ENCODE measurements at places on chromosomes 16 and 17. TPM values are rescaled to one million over a fixed set of nuclear protein-coding genes. Genes with fewer than 3 reads are reported as not detected.

GRCh38 chr16:47477679-47478078 lies 16.5 kb downstream of the PHKB start:
- no peaks in the 10 kb centered on the region for H3K27me3 ChIP-seq
- no peak for DNase-seq
- no peaks in the 10 kb centered on the region for H3K4me1 ChIP-seq
- no peaks in the 10 kb centered on the region for H3K36me3 ChIP-seq
- H3K4me3 ChIP-seq = no peak overlapping the region
- no peak overlapping the region for H3K27ac ChIP-seq

- no peak for DNase-seq
- H3K27ac ChIP-seq = no peak overlapping the region
- no peak overlapping the region for H3K4me3 ChIP-seq
- peaks cover 18% of the 10 kb centered on the region for H3K4me1 ChIP-seq
Observed at GRCh38 chr16:3640632-3641501, 13.6 kb upstream of the DNASE1 start.

GRCh38 chr17:6660805-6661463 lies 9.4 kb downstream of the C17orf100 start:
- no peaks in the 10 kb centered on the region for H3K36me3 ChIP-seq
- H3K4me3 ChIP-seq = no peak overlapping the region
- DNase-seq = no peak
- no peak overlapping the region for H3K27ac ChIP-seq
- peaks cover 3% of the 10 kb centered on the region for H3K27me3 ChIP-seq

- no peak overlapping the region for H3K27ac ChIP-seq
- no peaks in the 10 kb centered on the region for H3K27me3 ChIP-seq
- no peak overlapping the region for H3K4me3 ChIP-seq
- no peaks in the 10 kb centered on the region for H3K4me1 ChIP-seq
Observed at GRCh38 chr17:18144855-18145254, 36.3 kb downstream of the MYO15A start.

DNA sequence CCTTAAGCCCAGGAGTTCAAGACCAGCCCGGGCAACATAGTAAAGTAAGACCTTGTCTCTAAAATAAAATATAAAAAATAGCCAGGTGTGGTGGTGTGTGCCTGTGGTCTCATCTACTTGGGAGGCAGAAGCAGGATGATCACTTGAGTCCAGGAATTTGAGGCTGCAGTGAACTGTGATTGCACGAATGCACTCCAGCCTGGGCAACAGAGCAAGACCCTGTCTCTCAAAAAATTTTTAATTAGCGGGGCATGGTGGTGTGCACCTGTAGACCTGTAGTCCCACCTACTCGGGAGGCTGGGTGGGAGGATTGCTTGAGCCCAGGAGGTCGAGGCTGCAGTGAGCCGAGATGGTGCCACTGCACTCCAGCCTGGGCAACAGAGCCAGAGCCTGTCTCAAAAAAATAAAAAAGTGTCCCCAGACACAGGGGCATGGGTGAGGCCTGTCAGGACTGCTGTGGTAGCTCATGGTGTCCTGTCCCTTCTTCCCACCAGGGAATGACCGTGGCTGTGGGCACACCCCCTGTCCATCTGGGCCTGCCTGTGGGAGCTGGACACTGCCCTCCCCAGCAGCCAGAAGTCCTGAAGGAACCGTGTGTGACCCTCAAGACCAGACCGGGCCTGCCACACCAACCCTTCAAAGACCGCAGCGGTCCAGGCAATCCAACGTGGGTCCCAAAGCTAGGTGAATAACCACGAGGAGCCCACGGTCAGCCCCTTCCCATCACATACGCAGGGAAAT lies 30.8 kb upstream of the GAA start:
- peak overlapping the region; percentile 88 for H3K27ac ChIP-seq
- peaks cover 34% of the 10 kb centered on the region for H3K4me1 ChIP-seq
- H3K36me3 ChIP-seq = no peaks in the 10 kb centered on the region
- peak overlapping the region; percentile 25 for H3K4me3 ChIP-seq

GRCh38 chr17:41683441-41684007 lies 5.2 kb upstream of the EIF1 start:
- H3K36me3 ChIP-seq = no peaks in the 10 kb centered on the region
- H3K4me1 ChIP-seq = peaks cover 12% of the 10 kb centered on the region
- DNase-seq = no peak
- H3K27ac ChIP-seq = no peak overlapping the region
- no peaks in the 10 kb centered on the region for H3K27me3 ChIP-seq

Gene FBXW10B
- total RNA-seq = 0.54 TPM

DNA sequence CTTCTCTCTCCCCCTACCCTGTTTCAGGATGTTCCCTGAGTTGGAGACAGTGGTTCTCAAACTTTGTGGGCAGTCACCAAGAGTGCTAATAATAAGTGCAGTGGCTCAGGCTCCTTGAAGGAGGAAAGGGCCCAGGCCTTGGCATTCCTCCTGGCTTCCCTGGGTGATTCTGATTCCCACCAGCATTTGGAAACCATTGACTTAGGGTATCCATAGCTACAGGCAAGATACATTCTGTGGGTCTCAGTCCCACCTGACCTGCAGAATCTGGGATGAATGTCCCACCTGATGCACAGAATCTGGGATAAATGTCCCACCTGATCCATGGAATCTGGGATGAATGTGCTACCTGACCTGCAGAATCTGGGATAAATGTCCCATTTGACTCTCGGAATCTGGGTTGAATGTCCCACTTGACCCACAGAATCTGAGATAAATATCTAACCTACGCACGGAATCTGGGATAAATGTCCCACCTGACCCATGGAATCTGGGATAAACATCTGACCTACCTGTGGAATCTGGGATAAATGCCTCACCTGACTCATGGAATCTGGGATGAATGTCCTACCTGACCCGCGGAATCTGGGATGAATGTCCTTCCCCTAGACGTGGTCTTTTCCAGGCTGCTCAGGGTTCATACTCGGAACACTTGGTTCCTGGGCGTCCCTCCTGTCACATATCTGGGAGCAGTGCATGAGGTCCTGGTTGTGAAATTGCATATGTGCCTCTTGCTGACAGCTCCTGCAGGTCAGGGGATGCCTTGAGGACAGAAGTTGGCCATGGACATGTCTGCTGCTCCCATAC lies 136.7 kb upstream of the HS3ST2 start:
- H3K27ac ChIP-seq = no peak overlapping the region
- H3K27me3 ChIP-seq = peaks cover 39% of the 10 kb centered on the region
- no peaks in the 10 kb centered on the region for H3K36me3 ChIP-seq
- H3K4me1 ChIP-seq = no peaks in the 10 kb centered on the region
- H3K4me3 ChIP-seq = no peak overlapping the region

DNA sequence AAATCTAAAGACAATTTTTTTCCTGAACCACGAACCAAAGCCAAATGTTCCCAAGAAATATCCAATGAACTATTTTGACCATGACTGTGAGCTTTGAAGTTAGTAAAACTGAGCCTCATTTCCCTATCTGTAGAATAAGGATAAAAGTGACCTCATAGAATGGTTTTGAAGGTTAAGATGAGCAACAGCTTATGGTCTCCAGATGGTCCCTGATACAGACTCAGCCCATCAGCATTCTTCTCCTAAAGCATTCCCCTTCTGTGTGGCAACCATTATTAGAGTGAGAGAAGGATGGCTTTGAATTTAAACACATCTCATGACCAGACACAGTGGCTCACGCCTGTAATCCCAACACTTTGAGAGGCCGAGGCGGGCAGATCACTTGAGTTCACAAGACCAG lies 70.1 kb downstream of the COPRS start:
- H3K4me1 ChIP-seq = no peaks in the 10 kb centered on the region
- H3K36me3 ChIP-seq = no peaks in the 10 kb centered on the region
- no peaks in the 10 kb centered on the region for H3K27me3 ChIP-seq
- H3K27ac ChIP-seq = no peak overlapping the region
- DNase-seq = no peak

- no peak overlapping the region for H3K27ac ChIP-seq
- no peaks in the 10 kb centered on the region for H3K36me3 ChIP-seq
- no peak for DNase-seq
- no peaks in the 10 kb centered on the region for H3K4me1 ChIP-seq
Observed at GRCh38 chr16:53829186-53829747, 125.3 kb downstream of the FTO start.

GRCh38 chr17:61598014-61598413 lies 7.0 kb upstream of the NACA2 start:
- peaks cover 13% of the 10 kb centered on the region for H3K27me3 ChIP-seq
- H3K27ac ChIP-seq = no peak overlapping the region
- DNase-seq = no peak
- H3K4me1 ChIP-seq = no peaks in the 10 kb centered on the region

- DNase-seq = no peak
- H3K27ac ChIP-seq = no peak overlapping the region
- H3K4me1 ChIP-seq = peaks cover 12% of the 10 kb centered on the region
- H3K27me3 ChIP-seq = no peaks in the 10 kb centered on the region
Observed at GRCh38 chr17:83155128-83156121, 76.0 kb downstream of the METRNL start.

- H3K4me1 ChIP-seq = no peaks in the 10 kb centered on the region
- H3K27me3 ChIP-seq = no peaks in the 10 kb centered on the region
- no peaks in the 10 kb centered on the region for H3K36me3 ChIP-seq
- DNase-seq = no peak
Observed at GRCh38 chr16:67456391-67457081, 24.4 kb downstream of the ATP6V0D1 start.

GRCh38 chr16:30457743-30458560 lies 12.3 kb upstream of the SEPHS2 start:
- no peak overlapping the region for H3K27ac ChIP-seq
- H3K4me3 ChIP-seq = no peak overlapping the region
- no peak for DNase-seq

DNA sequence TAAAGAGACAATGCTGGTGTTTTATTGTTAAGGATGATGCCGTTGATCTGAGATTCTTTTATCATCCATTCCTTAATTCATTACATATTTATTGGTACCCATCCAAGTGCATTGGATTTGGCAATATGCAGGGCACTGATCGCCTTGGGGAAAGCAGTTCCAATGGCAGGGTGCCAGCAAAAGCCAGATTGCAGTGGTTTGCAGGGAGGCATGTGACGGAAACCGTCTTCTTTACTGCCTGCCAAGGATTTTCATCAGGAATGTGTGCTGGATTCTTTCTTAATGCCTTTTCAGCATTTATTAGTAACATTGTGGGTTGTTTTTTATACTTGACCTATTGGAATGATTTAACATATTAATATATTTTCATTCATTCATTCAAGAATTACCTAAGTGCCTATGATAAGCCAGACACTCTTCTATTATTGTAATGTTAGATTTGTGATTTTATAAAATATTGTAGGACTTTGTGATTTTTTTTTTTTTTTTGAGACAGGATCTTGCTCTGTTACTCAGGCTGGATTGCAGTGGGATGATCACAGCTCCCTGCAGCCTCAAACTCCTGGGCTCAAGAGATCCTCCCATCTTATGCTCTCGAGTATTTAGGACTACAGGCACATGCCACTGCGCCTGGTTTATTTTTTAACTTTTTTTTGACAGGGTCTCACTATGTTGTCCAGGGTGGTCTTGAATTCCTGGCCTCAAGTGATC lies 93.4 kb upstream of the TNRC6A start:
- H3K36me3 ChIP-seq = no peaks in the 10 kb centered on the region
- peak overlapping the region; percentile 73 for H3K27ac ChIP-seq
- peaks cover 13% of the 10 kb centered on the region for H3K4me1 ChIP-seq
- H3K27me3 ChIP-seq = no peaks in the 10 kb centered on the region
- DNase-seq = peak; percentile 32

DNA sequence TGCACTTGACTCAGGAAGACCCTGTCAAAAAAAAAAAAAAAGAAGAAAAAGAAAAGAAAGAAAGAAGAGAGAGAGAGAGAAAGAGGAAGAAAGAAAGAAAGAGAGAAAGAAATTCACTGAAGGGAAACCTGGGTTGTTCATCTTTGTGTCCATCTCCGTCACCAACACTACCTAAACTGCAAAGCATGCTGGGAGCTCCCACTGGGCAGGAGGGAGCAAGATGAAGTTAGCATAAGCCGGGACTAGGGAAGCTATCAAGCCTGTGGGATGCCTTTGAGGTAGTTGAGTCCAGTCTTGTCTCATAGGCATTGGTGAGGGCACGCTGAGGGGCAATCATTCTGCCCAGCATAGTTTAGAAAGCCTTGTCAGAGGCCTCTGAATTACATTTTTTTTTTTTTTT lies 7.6 kb upstream of the CBFB start:
- no peak overlapping the region for H3K4me3 ChIP-seq
- no peak for DNase-seq
- H3K4me1 ChIP-seq = peaks cover 3% of the 10 kb centered on the region
- no peaks in the 10 kb centered on the region for H3K36me3 ChIP-seq

Gene ALDOC
- 13.4 TPM for total RNA-seq

Gene UBALD1
- total RNA-seq = 29.9 TPM

DNA sequence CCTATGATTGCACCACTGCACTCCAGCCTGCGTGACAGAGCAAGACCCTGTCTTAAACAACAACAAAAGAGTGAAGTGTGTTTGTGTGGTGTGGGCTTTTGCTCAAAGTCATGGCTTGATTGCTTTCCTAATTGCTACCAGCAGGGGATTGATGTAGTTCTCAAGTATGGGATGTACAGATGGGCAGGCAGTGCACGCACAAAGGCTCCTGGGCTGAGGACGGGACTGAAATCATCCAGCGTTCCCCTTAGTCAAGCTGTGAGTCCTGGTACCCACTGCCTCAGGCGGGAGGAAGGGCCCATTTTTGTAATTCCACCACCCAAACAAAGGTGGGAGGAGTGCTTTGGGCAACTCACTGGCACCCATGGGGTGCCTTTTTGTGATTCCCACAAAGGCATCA lies 47.3 kb downstream of the GDE1 start:
- H3K36me3 ChIP-seq = no peaks in the 10 kb centered on the region
- H3K4me1 ChIP-seq = no peaks in the 10 kb centered on the region
- no peak overlapping the region for H3K27ac ChIP-seq

- H3K27me3 ChIP-seq = no peaks in the 10 kb centered on the region
- no peak overlapping the region for H3K4me3 ChIP-seq
- H3K4me1 ChIP-seq = no peaks in the 10 kb centered on the region
- no peak for DNase-seq
- H3K36me3 ChIP-seq = no peaks in the 10 kb centered on the region
Observed at GRCh38 chr16:49620158-49620868, 235.6 kb downstream of the ZNF423 start.

DNA sequence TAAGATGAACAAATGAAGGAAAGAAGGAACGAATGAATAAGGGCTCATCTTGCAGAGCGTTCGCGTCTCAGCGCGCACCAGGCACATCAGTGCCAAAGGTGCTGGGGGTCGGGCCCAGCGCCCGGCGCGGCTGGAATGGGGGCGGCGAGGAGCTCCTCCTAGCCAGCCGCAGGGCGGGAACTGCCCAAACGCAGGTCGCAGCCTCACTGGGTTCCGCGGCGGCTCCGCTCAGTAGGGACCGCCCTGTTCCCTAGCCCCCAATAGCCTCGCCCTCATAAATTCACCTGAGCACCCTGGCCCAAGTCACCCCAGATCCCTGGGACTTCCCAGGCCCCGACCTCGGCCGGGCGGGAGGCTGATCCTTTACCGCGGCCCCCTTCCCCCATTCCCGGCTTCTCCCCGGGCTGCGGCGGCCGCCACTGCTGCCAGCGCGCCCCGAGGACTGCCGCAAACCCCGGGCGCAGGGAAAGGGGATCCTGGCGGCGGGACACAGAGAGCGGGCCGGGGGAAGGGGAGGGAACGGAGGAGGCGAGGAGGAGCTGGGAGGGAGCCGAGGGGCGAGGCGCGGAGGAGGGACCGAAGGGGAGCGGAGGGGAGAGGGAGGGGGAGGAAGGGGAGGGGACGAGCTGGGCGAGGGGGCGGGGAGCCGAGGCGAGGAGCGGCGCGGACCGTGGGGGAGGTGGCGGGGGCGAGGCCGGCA lies 377 bp upstream of the CRHR1 start:
- H3K36me3 ChIP-seq = no peaks in the 10 kb centered on the region
- no peak for DNase-seq
- no peaks in the 10 kb centered on the region for H3K4me1 ChIP-seq
- H3K27me3 ChIP-seq = no peaks in the 10 kb centered on the region
- H3K4me3 ChIP-seq = peak overlapping the region; percentile 39

GRCh38 chr16:85751698-85752501 lies 1.0 kb upstream of the C16orf74 start:
- H3K36me3 ChIP-seq = peaks cover 2% of the 10 kb centered on the region
- H3K4me3 ChIP-seq = no peak overlapping the region
- peaks cover 3% of the 10 kb centered on the region for H3K4me1 ChIP-seq
- H3K27me3 ChIP-seq = no peaks in the 10 kb centered on the region
- H3K27ac ChIP-seq = no peak overlapping the region

Measured in Panc1 (cell line).